ENCODE measurements at places on chromosomes 12 and 14.

GRCh38 chr12:126676434-126676833 lies 1590.5 kb upstream of the TMEM132C start:
- no peak for DNase-seq

GRCh38 chr12:122126342-122126635 lies 47.7 kb downstream of the IL31 start:
- no peak for DNase-seq

DNA sequence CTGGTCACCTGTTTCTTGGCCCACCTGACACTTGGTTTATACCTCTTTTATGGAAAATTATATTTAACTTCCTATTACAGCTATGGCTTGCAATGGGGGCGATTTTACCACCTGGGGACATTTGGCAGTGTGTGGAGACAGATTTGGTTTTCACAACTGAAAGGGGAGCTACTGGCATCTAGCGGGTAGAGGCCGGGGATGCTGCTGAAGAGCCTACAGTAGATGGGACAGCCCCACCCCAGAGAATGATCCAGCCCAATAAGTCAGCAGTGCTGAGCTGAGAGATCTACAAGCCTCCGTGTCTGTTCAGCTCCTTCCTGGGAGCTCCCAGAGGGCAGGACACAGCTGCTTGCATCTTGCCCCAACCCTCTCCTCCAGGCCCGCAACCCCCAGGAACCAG lies 302.8 kb downstream of the CACNA1C start:
- no peak for DNase-seq

DNA sequence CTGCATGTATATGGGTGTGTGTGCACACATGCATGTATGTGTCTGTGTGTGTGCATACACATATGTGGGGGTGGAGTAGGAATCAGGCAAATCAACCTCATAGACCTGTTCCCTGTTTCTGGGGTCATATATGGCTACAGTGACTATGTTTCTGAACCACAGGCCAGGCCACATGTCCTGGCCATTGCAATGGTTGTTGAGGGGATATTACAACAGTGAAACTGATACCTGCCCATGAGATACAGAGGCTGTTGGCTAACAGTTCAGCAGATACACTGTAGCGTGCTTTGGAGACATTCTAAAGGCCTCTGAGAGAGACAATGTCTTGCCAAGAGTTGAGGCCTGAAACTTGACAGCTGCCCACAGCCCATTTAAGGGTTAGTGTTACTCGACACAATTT lies 47.3 kb upstream of the FOS start:
- no peak for DNase-seq

DNA sequence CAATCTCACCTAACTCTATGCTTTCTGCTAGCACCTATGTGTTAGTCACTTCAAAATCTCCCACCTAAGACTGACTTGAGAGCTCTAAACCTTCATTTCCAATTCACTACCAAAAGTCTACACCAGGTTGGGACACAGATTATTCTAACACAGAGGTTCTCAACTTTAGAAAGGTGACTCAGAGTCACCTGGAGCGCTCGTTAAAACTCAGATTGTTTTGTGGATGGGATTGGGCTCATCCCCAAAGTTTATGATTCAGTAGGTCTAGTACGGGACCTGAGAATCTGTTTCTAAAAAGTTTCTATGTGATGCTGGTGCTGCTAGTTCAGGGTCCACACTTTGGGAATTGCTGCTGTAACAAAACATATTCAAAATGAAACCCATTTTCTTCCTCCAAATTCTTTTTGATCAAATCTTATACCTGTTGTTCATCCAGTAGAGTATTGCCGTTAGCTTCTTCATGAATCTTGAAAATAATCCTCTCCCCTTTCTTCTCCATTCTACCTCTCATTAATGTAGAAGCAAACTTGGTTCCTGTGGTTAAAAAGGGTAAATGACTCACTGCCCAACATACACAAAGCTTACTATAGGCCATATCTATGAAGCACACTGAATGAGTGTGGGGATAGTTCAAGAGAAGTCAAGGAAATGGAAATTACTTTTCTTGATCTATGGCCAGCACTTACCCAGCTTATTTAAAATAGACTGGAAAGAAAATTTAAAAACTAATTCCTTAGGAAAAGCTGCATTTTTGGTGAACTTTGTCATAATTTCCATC lies 206.7 kb downstream of the KIF21A start:
- no peak for DNase-seq

- no peak for DNase-seq
Measured at GRCh38 chr12:27085654-27086053, 3.3 kb upstream of the C12orf71 start.

DNA sequence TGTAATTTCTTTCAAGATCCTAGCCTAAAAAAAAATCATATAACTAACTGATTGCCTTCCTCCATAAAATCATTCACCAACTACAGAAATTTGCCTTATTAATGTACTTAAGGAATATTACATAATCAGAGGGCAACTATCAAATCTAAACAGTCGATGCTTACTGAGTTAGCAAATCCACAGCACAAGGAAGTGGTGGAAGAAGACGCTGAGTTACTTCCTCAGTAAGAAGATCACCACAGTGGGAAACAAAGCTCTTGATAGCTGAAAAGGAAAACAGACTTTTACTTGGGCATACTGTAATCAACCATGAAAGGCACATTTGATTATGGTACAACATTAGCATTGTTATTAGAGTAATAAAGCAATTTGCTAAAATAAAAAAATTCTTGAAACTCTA lies 48.7 kb downstream of the HEATR5A start:
- DNase-seq: no peak

GRCh38 chr14:45185100-45185814 lies 49.5 kb downstream of the FANCM start:
- DNase-seq: no peak

DNA sequence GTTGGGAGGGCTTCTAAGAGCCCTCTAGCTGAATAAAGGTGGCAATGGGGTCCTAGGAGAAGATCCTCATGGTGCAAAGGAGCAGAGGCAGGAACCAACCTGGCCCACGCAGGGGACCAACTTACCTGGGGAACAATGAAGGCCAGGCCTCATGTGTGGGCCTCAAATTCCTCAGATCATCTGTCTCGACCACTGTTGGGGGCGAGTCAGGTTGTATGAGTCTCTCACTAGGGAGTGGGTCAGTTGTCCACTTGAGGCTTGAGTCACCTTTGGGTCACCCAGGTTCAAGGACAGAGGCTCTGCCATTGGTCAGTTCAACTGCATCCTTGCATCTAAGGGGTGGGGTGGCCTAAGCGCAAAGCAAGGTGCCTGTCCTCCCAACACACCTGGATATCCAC lies 43.7 kb upstream of the BDKRB2 start:
- no peak for DNase-seq

DNA sequence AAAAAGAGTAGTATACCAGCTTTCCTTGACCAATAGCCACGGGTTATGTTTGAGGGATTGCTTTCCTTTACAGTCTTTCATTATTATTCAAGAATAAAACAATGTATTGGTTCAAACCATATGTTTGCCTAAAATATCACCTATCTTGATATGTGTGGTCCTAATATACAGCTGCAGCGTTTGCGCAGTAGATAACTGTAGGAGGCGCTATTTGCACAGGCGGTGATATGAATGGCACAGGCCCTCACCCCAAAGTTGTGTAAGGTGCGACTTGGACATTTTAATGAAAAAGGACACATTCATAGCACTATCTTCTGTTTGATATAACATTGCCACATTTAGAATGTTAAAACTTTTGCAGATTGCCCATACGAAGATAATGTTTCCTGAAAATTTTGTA lies 298.4 kb downstream of the TRHDE start:
- DNase-seq: peak; percentile 42

DNA sequence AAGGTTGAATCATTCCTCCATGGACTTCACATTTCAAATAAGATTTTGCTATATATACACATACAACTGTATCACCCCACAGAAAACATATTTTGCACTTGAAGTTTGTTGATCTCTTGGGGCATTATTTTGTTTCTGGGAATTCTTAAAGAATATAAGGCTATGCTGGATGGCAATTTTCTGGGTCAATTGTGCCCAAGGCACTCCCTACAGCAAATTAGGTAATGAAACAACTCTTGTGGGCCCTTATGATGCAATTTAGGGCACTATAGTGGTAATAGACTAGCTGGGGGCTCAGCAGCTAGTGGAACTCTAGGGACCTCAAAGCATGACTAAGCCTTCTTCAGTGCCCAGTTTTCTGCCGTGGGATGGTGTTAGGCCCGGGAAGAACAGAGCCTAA lies 444.4 kb downstream of the NRXN3 start:
- DNase-seq: peak; percentile 40

- DNase-seq: no peak
Measured at GRCh38 chr12:4745249-4745648, 25.0 kb downstream of the GALNT8 start.

GRCh38 chr12:20210621-20211215 lies 157.6 kb upstream of the PDE3A start:
- DNase-seq: no peak

DNA sequence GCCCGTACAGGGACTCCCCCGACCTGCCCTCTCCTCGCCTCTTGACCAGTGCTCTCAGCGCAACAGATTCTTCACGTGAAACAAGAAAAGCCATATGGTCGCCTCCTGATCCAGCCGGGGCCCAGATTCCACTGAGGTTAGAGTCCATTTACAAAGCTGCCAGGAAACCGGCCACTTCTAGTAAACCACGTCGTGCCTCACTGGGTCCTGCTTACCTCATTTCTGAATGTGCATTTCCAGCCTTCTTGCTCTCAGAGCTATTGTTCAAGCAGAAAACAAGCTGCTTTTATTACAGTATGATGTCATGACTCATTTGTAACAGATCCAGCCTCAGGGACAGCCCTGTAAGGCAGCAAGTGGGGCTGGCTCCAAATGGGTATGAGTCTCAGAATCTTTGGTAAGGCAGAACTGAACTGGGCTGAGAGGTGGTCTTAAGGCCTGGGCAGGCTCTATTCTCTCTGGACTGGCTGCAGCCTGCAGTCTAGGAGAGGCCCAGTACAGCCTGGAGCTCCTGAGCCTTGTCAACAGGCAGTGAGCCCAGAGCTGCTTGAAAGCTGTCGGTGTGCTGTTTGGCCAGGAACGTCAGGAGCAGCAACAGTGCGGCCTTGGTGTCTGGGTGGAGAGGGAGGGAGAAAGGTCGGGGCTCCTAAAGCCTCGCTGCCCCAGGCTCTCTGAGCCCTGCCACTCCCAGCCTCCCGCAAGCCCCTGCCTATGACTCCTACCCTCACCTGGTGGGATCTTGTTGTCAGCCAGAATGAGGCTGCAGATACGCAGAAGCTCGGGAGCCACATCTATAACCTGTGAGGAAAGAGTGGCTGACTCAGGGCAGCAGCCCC lies 8.3 kb downstream of the REC8 start:
- no peak for DNase-seq

DNA sequence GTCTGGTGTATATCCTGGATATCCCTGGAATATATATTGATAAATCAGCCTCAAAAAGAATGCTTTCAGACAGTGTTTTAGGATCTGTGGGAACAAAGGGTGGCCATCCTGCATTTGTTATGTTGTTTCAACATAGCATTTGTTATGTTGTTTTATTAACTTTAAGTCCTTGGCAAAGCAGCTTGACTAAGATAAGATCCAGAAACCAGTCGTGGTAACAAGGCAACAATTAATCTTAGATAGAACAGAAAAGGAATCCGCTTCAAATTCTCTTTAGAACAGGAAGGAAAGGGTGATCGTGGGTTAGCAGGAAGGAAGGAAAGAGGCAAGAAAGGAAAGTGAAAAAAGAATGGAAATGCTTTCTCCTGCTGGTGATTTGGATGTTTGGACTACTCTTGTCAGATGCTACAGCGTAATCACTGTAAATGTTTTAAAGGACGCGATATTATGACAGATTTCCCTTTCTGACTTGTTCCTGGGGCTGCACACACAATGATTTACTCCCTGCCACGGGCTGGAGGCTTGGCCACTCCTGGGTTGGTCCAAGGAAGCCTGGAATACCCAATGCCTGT lies 443.3 kb downstream of the DPF3 start:
- no peak for DNase-seq

GRCh38 chr12:100716945-100717732 lies 77.4 kb upstream of the ANO4 start:
- DNase-seq: no peak

GRCh38 chr12:67754933-67755697 lies 106.6 kb downstream of the DYRK2 start:
- no peak for DNase-seq

DNA sequence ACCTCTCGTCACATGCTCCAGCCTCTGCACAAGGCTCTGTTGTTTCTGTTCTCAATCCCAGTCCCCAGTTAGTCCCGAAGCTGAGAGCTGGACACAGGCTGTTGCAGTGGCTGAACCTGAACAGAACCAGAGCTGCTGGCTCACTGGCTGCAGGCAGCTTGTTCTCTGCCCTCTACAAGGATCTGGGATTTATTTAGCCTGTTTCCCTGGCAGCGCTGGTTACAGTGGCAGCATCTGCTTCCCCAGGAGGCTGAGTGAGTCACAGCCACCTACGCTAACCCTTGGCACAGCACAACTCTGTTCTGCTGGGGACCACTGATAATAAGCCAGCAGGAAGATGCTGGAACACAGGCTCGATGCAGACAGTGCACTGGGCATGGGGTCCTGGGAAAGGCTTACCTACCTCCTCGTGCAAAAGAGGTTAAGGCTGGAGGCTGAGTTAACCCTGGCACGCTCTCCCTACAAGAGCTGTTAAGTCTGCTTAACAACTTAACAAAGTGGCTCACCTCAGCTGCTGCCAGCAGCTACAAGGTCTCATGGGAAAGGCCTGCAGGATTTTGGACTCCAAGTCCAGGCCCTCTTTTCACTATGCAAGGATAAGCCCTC lies 299.6 kb downstream of the PCNX1 start:
- DNase-seq: no peak

- DNase-seq: no peak
Measured at GRCh38 chr12:68455691-68456345, 123.7 kb upstream of the MDM1 start.

Measured in erythroblast (primary cell).